ENCODE measurements at places on chromosomes 1 and 21.

GRCh38 chr1:169833179-169833901 is 38.6 kb upstream of the METTL18 start:
- no peak for DNase-seq

GRCh38 chr1:85464497-85465098 is 361 bp downstream of the DDAH1 start:
- DNase-seq, result peak; percentile 77

- DNase-seq, result no peak
Measured at GRCh38 chr1:16128338-16128741, 27.5 kb downstream of the EPHA2 start.

GRCh38 chr1:86776108-86776507 is 71.7 kb downstream of the SH3GLB1 start:
- no peak for DNase-seq

DNA sequence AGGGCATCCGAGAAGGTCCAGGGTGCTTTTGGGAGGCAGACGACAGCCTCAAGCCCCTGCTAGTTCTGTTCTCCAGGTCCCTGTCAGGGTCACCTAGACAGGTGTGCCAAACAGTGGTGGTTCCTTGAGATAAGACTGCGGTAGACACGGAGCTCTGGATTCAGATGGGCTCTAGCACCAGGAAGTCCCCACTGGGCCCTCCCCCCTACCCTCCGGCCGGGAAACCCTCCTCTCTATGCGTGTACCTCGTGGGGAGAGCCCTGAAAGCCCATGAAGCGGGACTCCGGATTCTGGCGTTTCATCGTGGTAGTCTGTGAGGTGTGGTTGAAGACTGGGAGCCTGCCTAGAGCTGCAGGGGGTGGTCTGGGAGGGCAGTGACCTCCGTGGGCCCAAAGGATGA is 2.1 kb upstream of the KCNA2 start:
- DNase-seq, result no peak

GRCh38 chr1:207903767-207904166 is 7.2 kb downstream of the CD34 start:
- DNase-seq, result peak; percentile 35

GRCh38 chr1:45265244-45265643 is 58.8 kb upstream of the ZSWIM5 start:
- DNase-seq, result no peak

DNA sequence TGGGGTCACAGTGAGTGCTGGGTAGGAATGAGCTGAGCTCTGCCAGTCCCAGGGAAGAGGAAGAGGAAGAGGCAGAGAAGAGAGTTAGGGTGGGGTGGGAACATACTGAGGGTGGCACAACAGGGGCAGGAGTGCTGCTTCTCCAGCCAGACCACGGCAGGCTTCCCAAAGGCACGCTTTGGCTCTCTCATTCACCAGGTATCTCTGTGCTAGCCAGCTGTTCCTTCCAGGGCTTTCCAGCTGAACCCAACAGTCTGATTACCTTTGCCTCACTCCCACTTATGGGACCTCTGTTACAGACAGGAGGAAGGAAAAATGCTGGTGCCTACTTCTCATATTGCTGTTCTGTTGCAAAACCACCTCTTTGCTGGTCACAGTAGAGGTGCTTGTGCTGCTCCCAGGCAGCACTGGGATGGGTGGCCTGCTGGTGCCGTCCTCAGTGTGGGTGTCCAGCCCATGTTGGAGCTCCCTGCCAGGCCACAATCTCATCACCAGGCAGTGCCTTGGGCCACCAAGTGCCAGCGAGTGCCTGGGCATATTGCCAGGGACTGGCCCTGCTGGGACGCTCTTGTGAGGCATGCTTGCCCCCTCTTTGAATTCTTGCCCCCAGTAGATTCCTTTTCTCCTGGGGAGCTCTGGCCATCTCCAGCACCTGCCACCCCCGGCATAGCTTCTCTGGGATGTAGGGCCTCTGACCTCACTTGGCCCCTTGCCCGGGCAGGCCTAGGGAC is 2.1 kb downstream of the ADORA1 start:
- DNase-seq, result no peak

DNA sequence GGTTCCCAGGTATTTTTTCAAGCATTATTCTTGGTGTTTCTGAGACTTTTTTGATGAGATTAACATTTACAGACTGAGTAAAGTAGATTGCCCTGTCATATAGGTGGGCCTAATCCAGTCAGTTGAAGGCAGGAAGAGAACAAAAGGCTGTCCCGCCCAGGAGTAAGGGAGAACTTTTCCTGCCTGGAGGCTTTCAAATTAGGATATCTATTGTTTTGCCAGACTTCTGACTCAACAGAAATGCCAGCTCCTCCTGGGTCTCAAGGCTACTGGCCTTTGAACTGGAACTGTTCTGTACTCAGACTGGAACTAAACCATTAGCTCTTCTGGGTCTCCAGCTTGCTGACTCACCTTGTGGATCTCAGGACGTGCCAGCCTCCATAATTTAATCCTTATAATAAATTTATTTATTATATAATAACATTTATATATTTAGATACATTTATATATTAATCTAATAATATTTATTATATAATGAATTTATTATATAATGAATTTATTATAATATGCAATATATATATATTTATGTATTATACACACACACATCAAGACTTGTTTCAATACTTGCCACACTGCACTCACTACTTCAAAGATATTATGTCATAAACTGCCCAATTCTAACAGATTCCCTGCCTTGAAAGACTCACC is 510.8 kb upstream of the B3GALT2 start:
- DNase-seq, result no peak

DNA sequence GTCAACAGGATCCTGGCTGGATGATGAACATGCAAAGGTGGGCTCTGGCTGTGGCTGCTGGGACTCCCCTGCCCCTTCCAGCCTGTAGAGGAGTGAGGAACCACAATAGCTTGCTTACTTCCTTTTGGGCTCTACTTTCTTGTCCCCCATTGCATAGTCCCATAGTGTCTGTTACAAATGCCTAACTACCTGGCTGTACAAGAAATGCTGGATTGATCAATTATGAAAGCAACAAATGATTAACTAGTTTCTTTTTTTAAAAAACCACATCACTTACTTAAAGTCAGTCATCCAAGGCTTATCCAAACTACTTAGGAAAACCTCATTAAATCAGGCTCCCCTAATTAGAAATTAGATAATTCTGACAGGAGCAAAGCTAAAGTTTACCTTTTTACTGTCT is 514.1 kb upstream of the PKN2 start:
- DNase-seq, result no peak

GRCh38 chr1:65762081-65762862 is 30.4 kb upstream of the PDE4B start:
- DNase-seq, result no peak

DNA sequence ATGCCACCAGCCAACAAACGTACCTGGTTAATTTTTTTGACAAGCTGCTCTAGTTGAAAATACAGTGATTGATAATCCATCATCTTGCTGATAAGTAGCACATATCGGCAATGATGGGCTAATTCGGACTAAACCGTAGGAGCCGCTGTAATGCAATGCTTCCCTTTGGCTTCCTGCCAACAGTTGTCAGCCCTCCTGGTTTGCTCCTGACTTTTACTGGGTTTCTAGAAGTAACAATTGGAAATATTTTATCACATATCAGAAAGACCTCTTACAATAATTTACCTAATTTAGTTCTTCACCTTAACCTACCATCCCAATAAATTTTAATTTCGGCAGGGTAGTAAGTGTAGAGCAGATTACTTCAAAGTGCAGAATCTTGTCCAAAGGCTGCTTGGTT is 148.5 kb downstream of the DHRS3 start:
- no peak for DNase-seq

- DNase-seq, result no peak
Measured at GRCh38 chr21:33299181-33299752, 25.5 kb upstream of the IFNAR1 start.

DNA sequence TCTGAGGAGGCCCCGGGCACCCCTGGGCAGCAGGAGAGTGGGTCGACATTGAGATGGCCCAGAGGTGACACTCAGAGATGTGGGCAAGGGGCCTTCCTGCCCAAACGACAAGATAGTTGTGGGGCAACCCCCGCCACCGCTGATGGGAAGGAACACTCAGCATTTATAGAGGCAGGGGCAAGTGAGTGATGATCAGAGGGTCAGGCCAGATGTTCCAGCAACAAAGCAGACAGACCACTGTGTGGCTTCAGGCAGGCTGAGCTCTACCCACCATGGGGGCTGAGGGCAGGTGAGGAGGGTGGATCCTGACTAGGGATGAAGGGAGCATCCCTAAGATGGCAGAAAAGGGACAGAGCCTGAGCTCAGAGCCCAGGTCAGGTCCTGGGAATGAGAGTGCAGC is 362.7 kb downstream of the PTPRU start:
- no peak for DNase-seq

DNA sequence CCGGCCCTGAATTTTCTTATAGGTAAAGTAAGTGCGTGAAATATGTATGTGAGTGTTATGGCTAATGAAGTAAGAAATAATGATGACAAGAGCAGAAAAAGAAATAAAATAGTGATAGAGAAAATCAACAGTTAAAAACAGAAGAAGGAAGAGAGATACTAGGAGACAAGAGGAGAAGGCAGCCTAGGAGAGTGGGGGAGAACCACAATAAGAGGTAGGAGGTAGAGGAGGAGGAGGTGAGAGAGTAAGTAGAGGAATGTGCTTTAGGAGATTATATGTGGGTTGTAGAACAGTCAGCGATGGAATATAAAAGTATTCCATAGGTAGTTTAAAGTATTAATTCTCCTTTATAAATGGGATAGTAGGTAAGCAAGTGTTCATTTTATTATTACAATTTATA is 861.5 kb upstream of the B3GALT2 start:
- DNase-seq, result no peak

DNA sequence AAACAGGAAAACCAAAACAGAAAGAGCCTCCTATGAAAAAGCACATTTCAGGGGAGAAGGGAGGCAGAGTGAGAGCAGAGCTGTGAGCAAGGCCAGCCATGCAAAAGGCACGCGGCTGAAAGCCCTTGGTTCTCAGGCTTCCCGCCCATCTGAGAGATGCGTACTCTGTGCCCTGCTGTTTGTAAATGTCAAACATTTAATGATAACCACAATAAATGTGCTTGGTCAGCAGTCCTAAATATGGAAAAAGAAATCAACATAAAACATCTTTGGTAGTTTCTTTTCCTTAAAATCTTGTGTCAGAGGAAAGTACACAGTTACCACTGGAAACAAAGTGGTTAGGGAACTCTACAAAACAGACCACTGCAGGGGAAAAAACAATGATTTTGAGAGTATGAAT is 283.1 kb downstream of the DSCAM start:
- no peak for DNase-seq

- DNase-seq, result peak; percentile 12
Measured at GRCh38 chr1:236545621-236546169, 21.9 kb downstream of the LGALS8 start.

DNA sequence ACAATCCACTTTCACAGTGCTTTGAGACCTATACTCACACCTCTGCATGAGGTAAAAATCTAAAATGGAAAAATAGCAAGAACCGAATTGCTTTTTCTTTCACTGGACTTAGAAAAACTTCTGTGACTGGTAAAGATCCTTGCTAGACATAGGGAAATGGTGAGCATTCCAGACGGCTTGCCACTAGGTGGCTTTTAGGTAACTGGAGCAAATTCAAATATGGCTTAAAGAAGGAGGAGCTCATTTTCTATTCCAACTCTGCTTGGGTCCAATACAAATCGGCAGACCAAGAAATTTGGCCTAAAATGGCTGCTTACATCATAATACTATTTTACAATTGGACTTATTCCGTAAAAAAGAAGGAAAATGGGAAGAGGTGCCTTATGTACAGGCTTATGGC is 977.9 kb downstream of the ADGRL2 start:
- no peak for DNase-seq

DNA sequence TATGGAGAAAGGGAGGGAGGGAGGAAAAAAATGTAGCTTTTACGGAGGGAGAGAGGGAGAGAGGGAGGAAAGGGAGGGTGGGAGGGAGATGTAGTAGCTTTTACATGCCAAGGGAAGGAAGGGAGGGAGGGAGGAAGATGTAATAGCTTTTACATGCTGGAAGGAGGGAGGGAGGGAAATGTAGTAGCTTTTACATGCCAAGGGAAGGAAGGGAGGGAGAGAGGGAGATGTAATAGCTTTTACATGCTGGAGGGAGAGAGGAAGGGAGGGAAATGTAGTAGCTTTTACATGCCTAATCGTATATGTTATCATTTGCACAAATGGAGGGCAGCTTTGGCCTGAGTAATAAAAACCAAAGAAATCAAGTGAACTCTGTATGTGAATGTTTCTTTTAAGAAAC is 35.6 kb downstream of the EEIG2 start:
- peak; percentile 56 for DNase-seq

DNA sequence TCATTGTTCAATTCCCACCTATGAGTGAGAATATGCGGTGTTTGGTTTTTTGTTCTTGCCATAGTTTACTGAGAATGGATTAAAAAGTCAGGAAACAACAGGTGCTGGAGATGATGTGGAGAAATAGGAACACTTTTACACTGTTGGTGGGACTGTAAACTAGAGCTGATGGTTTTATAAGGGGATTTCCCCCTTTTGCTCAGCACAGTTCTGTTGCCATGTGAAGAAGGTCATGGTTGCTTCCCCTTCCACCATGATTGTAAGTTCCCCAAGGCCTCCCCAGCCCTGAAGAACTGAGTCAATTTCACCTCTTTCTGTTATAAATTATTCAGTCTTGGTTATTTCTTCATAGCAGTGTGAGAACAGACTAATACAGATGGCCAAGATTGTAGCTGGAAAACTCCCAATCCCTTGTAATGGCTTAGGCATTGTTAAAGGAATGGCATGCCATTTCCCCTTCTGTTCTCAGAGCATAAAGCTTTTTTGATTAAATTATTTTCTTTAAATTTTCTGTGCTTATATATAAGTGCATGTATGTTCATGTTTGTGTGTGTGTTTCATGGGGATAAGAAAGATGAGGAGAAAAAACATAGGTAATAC is 144.8 kb downstream of the BACH1 start:
- peak; percentile 13 for DNase-seq

DNA sequence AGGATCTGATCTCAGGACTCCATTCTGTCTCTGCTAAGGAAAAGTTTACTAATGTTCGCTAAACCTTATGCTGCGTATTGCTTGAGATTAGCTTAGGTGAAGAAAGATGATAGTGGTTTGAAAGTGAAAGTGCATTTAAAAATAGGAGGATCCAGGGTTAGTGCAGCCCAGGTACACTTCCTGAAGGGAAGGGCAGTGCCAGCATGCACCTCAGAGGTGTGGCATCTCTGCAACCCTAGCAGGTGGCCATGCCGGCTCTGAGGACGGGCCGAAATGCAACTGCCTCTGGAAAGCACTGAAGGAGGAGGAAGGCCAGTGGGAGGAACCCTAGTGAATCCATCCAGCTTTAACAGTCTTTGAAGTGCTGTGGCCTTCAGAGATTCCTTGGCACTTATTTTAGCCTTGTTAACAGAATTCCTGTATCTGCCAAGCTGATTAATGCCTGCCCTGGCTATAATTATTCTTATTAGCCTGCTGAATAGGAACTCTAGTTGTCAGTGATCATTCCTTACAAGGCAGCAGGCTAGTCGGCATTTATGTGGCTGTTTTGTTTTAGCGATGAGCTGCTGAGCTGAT is 5.5 kb downstream of the PTGFRN start:
- peak; percentile 49 for DNase-seq
